Vagina (tissue), 2 donors: ENCODE measurements at places on chromosomes 2 and 18. TPM values are rescaled to one million over a fixed set of nuclear protein-coding genes. Genes with fewer than 3 reads are reported as not detected.

DNA sequence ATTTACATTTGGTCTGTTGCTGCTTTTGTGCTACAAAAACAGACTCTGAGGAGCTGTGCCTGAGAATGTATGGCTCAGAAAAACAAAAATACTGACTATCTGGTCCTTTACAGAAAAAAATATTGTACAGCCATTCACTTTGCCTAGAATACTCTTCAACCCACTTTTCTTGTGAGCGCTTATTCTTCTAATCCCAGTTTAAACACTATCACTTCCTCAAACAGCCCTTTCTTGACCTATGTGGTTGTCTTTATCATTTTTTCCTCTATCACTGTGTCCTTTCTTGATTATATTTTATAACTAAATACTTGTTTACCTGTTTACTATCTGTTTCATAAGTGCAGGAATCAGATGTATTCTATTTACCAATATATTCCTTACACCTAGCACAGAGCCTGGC, 33.5 kb downstream of the CUL3 start:
- no peaks in the 10 kb centered on the region for H3K27me3 ChIP-seq
- no peak overlapping the region for H3K27ac ChIP-seq
- no peaks in the 10 kb centered on the region for H3K36me3 ChIP-seq
- no peak for DNase-seq
- no peak overlapping the region for H3K4me3 ChIP-seq

DNA sequence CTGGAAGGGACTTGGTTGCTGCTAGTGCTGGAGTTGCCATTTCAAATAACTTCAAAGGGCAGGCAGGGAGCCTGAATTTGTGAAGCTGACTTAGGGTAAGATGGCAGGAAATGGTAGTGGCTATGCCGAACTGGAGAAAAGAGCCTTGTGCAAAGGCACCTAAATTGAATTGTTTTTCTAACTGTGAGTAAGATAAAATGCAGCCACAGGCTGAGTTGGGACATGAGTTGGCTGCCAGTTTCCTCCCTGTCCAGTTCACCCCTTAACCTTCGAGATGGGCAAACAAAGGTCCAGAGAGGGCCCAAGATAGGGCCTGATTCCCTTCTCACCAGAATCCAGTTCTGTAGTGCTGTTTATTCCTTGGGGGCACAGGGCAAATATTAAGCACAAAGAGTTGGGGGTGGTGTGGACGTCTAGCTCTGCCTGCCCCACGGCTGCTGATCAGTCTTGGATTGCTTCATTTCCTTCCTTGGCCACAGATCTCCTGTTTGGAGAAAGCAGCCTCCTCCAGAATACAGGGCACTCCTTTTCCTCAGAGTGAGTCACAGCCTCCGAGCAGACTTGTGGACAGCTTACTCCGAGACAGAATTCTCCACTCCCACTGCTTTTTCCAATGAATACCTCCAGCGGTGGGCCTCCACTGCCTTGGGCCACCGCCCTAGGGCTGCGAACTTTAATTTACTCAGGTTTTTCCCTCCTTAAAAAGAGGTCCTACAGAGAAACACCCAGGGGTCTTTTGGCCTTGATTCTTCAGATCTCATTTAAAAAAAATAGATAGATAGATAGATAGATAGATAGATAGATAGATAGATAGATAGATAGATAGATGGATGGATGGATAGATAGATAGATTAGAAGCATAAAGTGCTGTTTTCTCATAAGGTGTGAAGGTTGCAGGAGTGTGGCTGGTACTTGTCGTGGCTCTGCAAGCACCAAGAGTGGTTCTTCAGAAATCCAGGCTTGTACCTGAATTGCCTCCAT, 18.4 kb upstream of the SLC20A1 start:
- no peak overlapping the region for H3K4me3 ChIP-seq
- DNase-seq: no peak
- H3K27me3 ChIP-seq: no peaks in the 10 kb centered on the region
- H3K27ac ChIP-seq: peak overlapping the region; percentile 46
- H3K4me1 ChIP-seq: peaks cover 20% of the 10 kb centered on the region

GRCh38 chr2:8643996-8644356, 37.9 kb upstream of the ID2 start:
- DNase-seq: no peak
- no peaks in the 10 kb centered on the region for H3K36me3 ChIP-seq

GRCh38 chr2:48107326-48107925, 201.1 kb upstream of the FBXO11 start:
- H3K27me3 ChIP-seq: no peaks in the 10 kb centered on the region
- H3K27ac ChIP-seq: peak overlapping the region; percentile 60
- H3K36me3 ChIP-seq: no peaks in the 10 kb centered on the region
- H3K4me3 ChIP-seq: no peak overlapping the region
- DNase-seq: no peak
- peaks cover 30% of the 10 kb centered on the region for H3K4me1 ChIP-seq

DNA sequence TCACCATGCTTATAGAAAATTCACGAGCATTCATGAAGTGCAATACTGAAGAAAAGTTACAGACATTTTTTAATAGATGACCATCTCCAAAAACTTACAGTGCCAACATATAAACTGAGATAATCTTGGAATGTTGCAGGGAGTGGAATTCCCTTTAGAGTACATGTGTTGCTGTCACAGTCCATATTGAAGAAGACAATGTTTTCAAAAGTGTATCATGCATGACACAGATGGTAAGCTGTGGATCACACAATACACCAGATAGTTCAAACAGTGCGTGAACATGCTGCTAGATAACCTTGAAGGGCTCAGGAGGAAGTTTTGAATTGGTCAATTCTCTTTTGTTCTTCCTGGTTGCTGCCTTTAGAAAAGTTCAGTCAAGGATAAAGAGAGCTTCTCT, 1644.3 kb upstream of the NXPH2 start:
- no peak for DNase-seq
- no peaks in the 10 kb centered on the region for H3K27me3 ChIP-seq
- no peak overlapping the region for H3K27ac ChIP-seq
- no peaks in the 10 kb centered on the region for H3K4me1 ChIP-seq

- no peaks in the 10 kb centered on the region for H3K27me3 ChIP-seq
- no peak for DNase-seq
- H3K4me1 ChIP-seq: no peaks in the 10 kb centered on the region
- no peak overlapping the region for H3K27ac ChIP-seq
- no peak overlapping the region for H3K4me3 ChIP-seq
- H3K36me3 ChIP-seq: no peaks in the 10 kb centered on the region
Measured at GRCh38 chr2:124879640-124880039, 854.6 kb downstream of the CNTNAP5 start.

DNA sequence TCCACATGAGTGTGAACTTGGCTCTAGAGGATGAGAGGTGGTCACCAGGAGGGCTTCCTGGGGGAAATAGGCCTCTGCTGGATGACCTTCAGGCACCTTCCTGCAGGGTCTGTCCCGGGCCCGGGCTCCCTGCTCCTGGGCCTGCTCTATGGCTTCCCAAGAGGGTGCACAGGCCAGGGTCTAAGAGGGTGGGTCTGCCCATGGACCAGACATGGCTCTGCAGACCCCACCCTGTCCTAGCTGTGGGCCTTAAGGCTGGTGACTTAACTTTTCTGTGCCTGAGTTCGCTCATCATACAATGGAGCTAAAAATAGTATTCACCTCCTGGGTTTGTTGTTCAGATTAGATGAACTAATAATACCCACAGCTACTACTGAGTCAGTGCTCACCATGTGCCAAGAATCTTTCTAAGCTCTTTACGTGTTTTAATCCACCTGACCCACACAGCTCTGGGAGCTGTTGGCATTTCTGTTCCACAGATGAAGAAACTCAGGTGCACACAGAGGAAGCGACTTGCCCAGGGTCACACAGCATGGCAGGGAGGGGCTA, 14.4 kb downstream of the INHBB start:
- H3K27me3 ChIP-seq: no peaks in the 10 kb centered on the region
- H3K27ac ChIP-seq: no peak overlapping the region
- H3K4me1 ChIP-seq: no peaks in the 10 kb centered on the region
- no peaks in the 10 kb centered on the region for H3K36me3 ChIP-seq

GRCh38 chr2:19073522-19073921, 284.9 kb downstream of the OSR1 start:
- no peak overlapping the region for H3K27ac ChIP-seq
- no peak for DNase-seq
- H3K4me3 ChIP-seq: no peak overlapping the region
- no peaks in the 10 kb centered on the region for H3K27me3 ChIP-seq
- H3K36me3 ChIP-seq: no peaks in the 10 kb centered on the region

- no peaks in the 10 kb centered on the region for H3K36me3 ChIP-seq
- H3K4me1 ChIP-seq: no peaks in the 10 kb centered on the region
- H3K27me3 ChIP-seq: no peaks in the 10 kb centered on the region
Measured at GRCh38 chr2:217588266-217588665, 414.5 kb downstream of the TNS1 start.

GRCh38 chr2:1766425-1766824, 22.1 kb upstream of the PXDN start:
- H3K4me1 ChIP-seq: no peaks in the 10 kb centered on the region
- no peak overlapping the region for H3K4me3 ChIP-seq
- no peak overlapping the region for H3K27ac ChIP-seq

DNA sequence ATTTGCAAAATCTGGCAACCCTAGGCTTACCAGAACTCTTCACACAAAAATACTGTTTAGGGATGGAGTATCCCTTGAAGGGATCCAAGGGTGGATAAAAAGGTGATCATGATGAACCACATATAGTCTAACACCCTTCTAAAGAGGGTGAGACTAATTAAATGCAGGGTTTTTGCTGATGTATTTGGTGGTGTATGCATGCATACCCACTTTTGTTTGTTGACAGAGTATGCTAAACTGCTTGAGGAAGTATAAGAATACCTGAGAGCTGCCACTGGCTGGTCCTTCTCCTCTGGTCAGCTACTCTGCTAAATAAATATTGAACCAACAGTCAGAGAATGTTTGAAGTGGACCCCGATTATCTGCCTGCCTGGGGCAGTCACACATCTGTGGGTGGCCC, 34.2 kb downstream of the RAPGEF4 start:
- no peak overlapping the region for H3K27ac ChIP-seq
- no peaks in the 10 kb centered on the region for H3K4me1 ChIP-seq
- no peak overlapping the region for H3K4me3 ChIP-seq
- no peaks in the 10 kb centered on the region for H3K27me3 ChIP-seq
- no peak for DNase-seq
- H3K36me3 ChIP-seq: no peaks in the 10 kb centered on the region

GRCh38 chr2:70895249-70895648, 40.5 kb upstream of the ATP6V1B1 start:
- peaks cover 9% of the 10 kb centered on the region for H3K27me3 ChIP-seq
- no peaks in the 10 kb centered on the region for H3K36me3 ChIP-seq
- no peak for DNase-seq
- H3K4me3 ChIP-seq: no peak overlapping the region

DNA sequence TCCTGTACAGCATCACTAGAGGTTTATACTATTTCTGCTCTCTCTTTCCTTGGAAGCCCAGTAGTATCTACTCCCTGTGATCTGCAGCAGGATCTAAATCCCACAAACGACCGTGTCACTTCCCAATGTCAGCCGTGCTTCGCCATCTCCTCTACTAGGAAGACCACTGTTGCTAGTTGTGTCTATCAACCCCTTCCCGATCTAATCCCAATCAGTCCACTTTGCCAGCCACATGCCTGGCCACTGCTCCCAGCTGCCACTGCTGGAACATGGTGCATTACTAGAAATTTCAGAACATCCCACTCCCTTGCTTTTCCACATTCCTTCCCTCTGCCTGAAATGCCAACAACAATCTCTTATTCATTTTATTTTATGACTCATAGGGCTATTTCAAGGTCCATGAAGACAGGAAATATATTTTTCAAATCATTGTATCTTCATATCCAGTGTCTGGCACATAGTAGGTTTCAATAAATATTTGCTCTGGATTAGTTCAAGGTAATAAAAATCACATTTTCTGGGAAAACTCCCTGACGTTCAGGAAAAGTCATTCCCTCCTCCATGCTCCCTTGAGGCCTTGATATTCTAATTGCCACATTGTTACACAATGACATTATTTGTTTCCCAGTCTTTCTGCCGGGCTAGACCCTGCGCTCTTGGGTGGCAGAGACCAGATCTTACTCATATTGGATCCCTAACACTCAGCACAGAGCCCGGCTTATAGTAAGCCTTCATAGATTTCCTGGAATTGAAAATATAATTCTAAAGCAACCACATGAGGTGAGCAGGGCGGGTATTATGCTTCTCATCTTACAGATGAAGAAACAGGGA, 2.1 kb upstream of the TRIB2 start:
- no peaks in the 10 kb centered on the region for H3K36me3 ChIP-seq
- no peak for DNase-seq
- H3K27ac ChIP-seq: peak overlapping the region; percentile 81
- H3K27me3 ChIP-seq: no peaks in the 10 kb centered on the region
- peaks cover 18% of the 10 kb centered on the region for H3K4me1 ChIP-seq

KRTCAP3 gene
- 3.9 TPM for total RNA-seq

ANO7 gene
- total RNA-seq: 0.98 TPM

L3MBTL4 gene
- 9.6 TPM for total RNA-seq

KCNF1 gene
- not detected for total RNA-seq

MARCHF4 gene
- total RNA-seq: not detected
